ENCODE measurements at places on chromosomes 1 and 21.

DNA sequence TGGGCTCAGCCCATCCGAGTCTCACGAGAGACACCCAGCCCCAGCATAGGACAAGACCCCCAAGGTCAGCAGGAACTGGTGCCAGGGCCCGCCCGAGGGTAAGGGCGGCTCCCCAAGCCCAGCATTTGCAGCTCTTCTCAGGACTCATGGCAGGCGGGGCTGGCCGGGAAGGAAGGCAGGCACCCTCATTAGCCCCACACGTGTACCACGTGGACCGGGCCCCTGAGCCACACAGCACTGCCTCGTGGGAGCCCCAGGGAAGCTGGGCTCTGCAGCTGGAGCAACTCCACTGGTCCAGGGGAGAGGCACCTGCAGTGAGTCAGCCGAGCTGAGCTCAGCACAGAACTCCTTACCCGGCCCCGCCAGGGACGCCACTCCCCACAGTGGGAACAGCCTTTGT lies 97.7 kb upstream of the IFFO2 start:
- DNase-seq: no peak

DNA sequence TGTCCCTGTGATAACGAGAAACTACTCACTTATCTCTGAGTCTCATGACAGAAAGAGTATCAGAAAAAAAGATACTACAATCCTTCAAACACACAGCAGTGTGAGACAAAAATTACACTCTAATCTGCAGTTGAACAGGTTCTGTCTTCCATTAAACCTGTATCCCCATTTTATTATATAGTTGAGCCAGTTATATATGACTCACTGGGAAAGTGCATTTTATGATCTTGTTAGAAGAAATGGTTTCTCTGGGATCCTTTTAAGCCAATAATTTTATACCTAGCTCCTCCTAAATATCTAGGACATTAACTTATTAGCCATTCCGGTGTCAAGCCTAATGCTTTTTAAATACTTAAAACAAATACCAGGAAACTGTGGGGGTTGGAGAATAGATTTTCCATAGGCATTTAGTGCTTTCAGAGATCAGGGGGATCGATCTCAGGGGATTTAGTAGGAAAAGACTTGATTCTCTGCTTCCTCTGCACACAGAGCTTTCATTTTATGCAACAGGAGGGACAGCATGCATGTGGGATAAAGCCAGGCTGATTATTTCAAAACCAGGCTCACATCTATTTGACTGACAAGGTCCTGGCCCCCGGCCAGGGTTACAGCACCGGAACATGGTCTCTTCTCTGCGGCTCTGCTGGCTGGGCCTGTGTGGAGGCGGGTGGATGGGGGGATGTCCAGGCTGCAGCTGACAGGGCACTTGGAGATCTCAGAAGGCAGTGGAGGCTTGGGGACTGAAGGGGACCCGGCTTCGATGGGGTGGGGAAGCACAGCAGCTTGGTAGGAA lies 310.6 kb downstream of the DISC1 start:
- peak; percentile 77 for DNase-seq

DNA sequence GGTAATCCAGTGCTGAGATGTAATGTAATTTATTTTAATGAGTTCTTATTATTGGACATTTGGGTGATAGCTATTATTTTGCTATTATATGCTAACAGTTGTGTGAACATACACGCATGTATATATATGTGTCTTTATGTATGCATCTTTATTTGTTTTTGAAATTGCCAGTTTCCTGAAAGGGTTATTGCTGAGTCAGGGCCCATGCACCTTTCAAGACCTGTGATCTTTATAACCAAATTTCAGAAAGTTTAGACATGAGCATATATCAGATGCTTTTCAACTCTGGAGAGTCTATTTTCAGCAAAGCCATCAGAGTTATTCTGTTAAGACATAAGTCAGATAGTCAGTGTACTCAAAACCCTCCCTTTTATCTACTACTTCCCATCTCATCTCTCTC lies 265.6 kb upstream of the GREM2 start:
- no peak for DNase-seq

DNA sequence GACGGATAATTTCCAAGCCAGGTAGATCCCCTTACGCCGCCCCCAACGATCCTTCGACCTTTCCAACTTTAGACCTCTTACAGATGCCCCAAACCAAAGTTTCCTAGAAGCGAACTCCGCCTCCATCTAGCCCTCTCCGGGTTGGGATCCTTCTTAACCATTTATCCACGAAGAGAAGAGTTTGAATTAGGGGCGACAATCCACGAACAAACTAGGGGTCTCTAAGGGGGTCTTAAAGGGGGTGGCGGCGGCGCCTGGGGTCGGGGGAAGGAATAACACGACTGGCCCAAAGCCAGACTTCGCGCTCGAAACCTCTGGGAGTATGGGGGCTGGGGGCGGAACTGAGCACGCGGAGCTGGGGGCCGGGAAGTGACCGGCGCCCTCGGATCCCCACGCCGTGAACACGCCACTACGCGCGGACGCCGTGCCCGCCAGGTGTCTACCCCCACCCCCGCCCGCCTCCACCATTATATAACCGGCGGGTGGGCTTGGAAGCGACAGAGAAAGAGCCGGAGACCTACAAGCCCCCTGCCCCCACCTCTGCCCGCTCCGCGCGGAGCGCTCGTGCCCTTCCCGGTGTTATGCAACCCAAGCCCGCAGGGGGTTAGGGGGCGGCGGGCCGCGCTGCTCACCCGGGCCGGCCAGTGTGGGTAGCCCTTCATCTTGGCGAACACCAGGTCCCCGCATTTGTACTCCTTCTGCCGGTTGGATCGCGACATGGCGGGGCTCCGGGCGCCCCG lies 594 bp downstream of the HDGF start:
- peak; percentile 64 for DNase-seq

Measured in femur (tissue), 1 donor.